ENCODE measurements at places on chromosomes 7 and 10.

DNA sequence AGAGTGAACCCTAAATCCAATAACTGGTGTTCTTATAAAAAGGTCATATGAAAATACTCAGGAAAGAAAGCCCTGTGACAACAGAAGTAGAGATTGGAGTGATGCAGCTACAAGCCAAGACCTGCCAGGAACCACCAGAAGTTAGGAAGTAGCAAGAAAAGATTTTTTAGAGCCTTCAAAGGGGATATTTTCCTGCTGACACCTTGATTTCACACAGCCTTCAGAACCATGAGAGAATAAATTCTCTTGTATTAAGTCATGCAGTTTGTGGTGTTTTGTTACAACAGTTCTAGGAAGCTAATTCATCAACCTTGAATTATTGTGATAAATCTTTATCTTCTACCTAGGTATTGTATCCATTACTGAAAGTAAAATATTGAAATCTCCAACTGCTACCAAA is 81.0 kb downstream of the HYCC1 start:
- DNase-seq: no peak

DNA sequence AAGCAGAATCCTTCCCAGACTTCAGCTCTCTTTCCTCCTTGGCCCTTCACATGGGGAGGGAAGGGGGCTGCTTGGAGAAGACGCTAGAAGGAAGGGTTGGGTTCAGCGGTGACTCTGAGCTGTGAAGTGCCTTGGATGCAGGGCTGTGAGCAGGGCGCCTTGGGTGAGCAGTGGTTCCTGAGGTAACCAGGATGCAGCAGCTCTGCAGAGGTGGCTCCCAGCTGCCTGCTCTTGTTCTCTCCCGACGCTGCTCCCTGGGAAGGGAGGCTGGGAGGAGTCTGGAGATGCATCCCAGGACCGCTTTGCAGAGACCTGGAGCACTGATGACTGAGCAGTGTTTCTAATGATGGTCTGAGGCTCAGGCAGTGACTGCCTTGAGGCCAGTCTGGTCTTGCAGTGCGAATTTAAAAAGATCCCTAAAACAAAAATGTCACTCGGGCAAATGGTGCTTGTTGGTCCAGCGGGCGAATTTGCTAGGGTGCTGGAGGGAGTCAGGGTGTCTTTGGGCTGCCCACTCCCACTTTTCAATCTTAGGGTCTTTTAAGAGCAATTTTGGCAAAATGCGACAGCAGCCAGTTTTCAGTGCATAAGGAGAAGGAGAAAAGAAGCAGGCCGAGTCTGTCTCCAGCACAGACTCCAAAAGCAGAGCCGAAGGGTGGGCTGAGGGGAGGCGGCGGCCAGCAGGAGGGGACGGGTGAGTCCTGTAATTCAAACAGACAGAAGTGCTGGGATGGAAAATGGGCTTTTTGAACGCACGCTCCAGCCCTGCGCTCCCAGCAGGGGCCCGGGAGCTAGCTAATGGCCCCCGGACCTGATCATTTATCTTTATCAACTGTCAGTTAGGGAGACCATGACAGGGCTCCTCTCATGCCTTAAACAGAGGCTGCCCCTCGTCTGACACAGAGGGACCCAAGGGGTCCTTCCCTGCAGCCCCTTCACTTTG is 191.2 kb upstream of the SHH start:
- no peak for DNase-seq

DNA sequence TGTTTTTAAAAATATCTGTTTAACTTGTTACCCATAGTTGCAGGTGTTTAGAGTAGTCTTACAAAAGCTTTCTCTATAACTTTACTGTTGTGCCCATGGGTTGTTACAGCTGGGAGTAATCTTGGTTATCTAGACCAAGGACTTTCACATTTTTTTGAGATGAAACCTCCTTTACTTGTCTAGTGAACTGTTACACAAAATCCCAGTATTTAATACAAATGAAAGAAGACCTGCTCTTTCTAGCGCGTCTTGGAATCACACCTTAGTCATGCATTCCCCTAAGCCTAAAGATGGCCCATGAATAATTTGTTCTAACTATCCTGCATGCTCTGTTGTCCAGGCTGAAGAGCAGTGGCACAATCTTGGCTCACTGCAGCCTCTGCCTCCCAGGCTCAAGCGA is 38.0 kb downstream of the CSGALNACT2 start:
- no peak for DNase-seq

DNA sequence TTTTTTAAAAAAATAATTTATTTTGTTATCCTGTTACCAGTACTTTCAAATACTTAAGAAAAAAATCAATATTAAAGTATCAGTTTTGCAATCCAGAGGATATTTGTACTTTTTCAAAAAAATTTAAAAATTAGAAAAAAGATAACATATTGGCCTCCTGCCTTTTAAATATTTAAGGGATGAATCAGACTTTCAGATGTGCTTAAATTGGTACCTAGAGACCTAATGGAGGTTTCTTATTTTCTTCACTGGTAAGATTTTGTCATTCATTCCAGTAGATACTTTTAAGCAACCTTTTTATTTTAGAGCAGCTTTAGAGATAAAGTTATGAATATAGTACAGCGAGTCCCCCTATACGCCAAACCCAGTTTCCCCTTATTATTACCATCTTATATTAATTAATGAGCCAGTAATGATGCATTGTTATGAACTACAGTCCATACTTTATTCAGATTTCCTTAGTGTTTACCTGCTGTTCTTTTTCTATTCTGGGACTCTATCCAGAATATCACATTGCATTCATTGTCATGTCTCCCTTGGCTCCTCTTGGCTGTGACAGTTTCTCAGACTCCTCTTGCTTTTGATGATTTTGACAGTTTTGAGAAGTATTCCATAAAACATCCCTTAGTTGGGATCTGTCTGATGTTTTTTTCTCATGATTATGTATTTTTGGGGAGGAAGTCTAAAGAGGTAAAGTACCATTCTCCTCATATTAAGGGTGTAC is 34.2 kb downstream of the BICC1 start:
- DNase-seq: peak; percentile 14

- peak; percentile 60 for DNase-seq
These were observed 19.8 kb downstream of the CCNY start for GRCh38 chr10:35355971-35356724.

DNA sequence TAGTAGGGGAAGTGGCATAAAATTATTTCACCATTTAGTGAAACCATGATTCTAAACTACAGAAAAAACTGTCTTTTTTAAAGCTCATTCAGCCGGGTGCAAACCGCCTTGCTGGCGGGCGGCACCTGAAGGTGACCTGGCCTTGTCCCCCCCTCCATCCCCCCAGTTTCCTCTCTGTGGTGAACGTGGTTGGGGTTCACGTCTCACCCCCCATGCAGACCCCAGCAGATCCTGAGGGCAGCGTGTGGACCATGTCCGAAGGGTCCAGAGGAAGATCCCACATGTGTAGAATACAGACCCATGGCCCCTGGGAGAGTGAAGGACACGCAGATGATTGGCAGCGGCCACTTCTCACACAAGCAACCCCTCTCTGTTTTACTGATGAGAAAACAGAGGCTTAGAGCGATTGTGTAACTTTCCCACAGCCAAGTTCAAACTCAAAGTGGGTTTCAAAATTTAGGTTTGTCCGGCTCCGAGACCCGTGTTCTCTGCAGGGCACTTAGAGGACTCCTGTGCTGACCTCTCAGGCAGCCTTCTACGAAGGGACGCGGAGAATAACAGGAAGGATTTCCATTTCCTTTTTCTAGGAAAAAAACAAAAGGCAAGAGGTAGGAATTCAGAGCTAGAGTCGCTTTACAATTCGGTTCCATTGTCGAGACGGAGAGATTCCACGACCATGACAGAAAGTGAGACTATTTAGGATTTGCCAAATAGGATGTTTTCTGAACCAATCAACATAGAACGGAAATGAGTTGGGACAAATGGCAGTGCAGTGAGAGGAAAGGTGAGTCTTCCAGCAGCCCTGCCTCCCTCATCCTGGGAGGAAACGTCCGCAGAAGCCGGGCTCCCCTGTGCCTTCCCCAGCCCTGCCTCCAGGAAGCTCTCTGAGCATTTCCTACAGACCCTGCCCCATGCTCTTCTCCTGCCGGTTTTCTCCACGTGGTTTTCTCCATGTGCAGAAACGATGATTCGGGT is 67.6 kb upstream of the PITRM1 start:
- DNase-seq: no peak

DNA sequence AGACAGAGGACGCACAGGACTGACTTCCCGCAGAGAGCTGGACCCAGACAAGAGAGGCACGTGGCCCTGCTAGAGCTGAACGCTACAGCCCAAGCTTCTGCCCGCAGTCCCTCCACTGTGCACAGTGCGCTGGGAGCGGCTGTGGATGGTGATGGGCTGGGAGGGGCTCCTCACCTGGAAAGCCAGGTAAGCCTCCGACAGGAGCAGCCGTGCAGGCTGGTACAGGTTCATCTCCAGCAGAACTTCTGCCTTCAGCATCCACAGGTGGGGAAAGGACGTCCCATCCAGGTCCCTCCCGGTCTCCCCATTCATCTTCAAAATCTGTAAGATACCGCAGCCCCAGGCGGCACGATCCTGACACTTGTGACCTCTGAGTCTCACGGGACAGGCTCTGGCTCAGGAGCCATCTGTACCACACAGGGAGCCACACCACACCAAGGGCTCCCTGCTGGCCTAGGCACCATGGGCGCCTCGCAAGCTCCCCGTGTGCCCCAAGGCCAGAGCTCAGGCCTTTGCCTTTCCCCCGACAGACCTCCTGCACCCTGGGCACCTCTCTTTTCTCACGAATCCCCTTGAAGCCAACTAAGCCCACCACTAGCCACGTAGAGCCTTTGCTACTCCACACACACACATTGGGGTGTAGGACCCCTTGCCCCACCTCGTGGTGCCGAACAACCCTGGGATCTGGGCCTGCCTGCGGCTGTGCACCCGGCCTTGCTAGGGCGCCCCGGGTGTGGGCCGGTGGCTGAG is 76.3 kb downstream of the CFAP46 start:
- no peak for DNase-seq

DNA sequence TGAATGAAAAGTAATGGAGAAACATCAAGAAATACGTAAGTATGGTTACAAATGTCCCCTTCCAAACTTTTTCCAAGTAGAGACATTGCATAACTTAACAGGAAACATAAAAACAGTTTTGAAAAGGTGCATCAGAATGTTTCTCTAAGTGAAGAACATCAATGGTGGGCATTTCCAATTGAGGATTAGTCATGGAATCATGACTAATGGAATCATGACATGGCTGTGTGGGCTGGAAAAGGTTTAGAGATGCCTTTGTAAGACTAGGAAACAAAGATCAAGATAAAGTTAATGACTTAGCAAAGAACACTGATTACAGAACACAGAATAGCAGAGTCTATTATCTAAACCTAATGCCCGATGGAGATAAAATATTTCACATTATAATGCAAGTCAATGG is 272.0 kb downstream of the HPSE2 start:
- DNase-seq: no peak

- DNase-seq: no peak
These were observed 47.6 kb downstream of the SMURF1 start for GRCh38 chr7:99096124-99096887.

- DNase-seq: peak; percentile 84
These were observed 42.4 kb downstream of the TBATA start for GRCh38 chr10:70742537-70743429.

- peak; percentile 20 for DNase-seq
These were observed 91.2 kb upstream of the PAX2 start for GRCh38 chr10:100653957-100654781.

- DNase-seq: no peak
These were observed 173.6 kb upstream of the STEAP4 start for GRCh38 chr7:88480271-88480670.

GRCh38 chr7:156091519-156092080 is 279.3 kb upstream of the SHH start:
- no peak for DNase-seq

GRCh38 chr10:31602541-31603234 is 283.7 kb downstream of the ZEB1 start:
- DNase-seq: peak; percentile 91

- DNase-seq: no peak
These were observed 317.0 kb downstream of the DNAJB6 start for GRCh38 chr7:157653827-157654207.

All from AG10803 (cell line).